ENCODE measurements at places on chromosomes 11 and 22. TPM values are rescaled to one million over a fixed set of nuclear protein-coding genes. Genes with fewer than 3 reads are reported as not detected.

The PAX6 gene
- not detected for total RNA-seq

The MS4A7 gene
- not detected for total RNA-seq

The SYT7 gene
- 4.5 TPM for total RNA-seq

The UBQLN3 gene
- not detected for total RNA-seq

The FGF4 gene
- total RNA-seq: not detected

The TTC36 gene
- not detected for total RNA-seq

The KRTAP5-1 gene
- not detected for total RNA-seq

The HSPB2 gene
- total RNA-seq: not detected

The SYT12 gene
- total RNA-seq: 0.10 TPM

The MIAT gene
- 0.28 TPM for total RNA-seq

The B3GAT1 gene
- 0.03 TPM for total RNA-seq

The SUSD2 gene
- 0.03 TPM for total RNA-seq

The EIF4ENIF1 gene
- total RNA-seq: 16.9 TPM

The NPAT gene
- 14.8 TPM for total RNA-seq

The CBLIF gene
- not detected for total RNA-seq

The SLC25A18 gene
- total RNA-seq: not detected

The OR52K2 gene
- total RNA-seq: not detected

The RBX1 gene
- 81.4 TPM for total RNA-seq

The SPI1 gene
- not detected for total RNA-seq

The SERHL2 gene
- total RNA-seq: 0.88 TPM

The E2F8 gene
- total RNA-seq: 4.4 TPM

The OR8D1 gene
- not detected for total RNA-seq

The DBX1 gene
- total RNA-seq: not detected

The PRCP gene
- 28.8 TPM for total RNA-seq

The RASD2 gene
- 0.07 TPM for total RNA-seq

The CADM1 gene
- total RNA-seq: 49.0 TPM

The RASL10A gene
- not detected for total RNA-seq

The BRSK2 gene
- total RNA-seq: 0.18 TPM

The CRYBA4 gene
- total RNA-seq: not detected

The OR5AP2 gene
- not detected for total RNA-seq

The OR52N2 gene
- not detected for total RNA-seq

The C11orf86 gene
- total RNA-seq: not detected

The ST14 gene
- total RNA-seq: 94.8 TPM

The RIC3 gene
- total RNA-seq: 0.39 TPM

The ROM1 gene
- 1.0 TPM for total RNA-seq

The CDC45 gene
- total RNA-seq: 39.8 TPM

The JRKL gene
- total RNA-seq: 6.0 TPM

The USP2 gene
- 0.27 TPM for total RNA-seq

The MMP27 gene
- not detected for total RNA-seq

The HOATZ gene
- not detected for total RNA-seq

The ASCL2 gene
- total RNA-seq: not detected

The CSTPP1 gene
- total RNA-seq: 25.0 TPM

The MYO18B gene
- not detected for total RNA-seq

The RFPL2 gene
- total RNA-seq: not detected

The TMEM86A gene
- 0.71 TPM for total RNA-seq

The ADORA2A gene
- 0.25 TPM for total RNA-seq

The TRIM29 gene
- total RNA-seq: 190 TPM

The MIF gene
- total RNA-seq: 900 TPM

Measured in foreskin keratinocyte (primary cell).